Stimulated activated CD8-positive, alpha-beta memory T cell treated with anti-CD3 and anti-CD28 coated beads, Interleukin-15, amount 100 ng/mL, for 24 hours (primary cell): ENCODE measurements at places on chromosomes 2 and 18.

DNA sequence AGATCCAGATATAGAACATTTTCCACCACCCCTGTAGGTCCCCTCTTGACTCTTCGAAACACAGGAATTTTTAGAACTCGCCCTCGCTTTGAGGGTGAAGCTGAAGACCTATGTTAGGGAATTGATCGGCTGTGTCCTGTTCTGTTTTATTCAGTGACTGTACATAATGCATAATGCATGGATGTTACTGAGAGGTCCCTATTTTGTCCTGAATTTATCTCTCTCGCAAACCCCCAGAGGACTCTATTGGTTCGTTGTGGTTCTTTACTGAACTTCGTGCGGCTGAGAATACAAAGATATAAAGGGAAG, 431 bp upstream of the EIF5B start:
- DNase-seq, result no peak

- DNase-seq, result no peak
Measured at GRCh38 chr2:119647440-119648169, 31.4 kb upstream of the TMEM177 start.

DNA sequence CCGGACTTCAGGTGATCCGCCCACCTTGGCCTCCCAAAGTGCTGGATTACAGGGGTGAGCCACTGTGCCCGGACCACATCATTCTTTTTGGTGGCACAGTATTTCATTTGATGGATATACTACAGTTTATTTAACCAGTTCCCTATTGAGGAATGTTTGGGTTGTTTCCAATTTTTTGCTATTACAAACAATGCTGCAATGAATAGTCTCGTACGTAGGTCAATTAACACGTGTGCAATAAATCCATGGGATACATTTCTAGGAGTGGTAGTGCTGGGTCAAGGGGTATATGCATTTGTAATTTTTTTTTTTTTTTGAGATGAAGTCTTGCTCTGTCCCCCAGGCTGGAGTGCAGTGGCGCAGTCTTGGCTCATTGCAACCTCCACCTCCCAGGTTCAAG, 28.4 kb upstream of the XPO1 start:
- DNase-seq, result no peak

GRCh38 chr18:79819064-79819967, 21.6 kb downstream of the KCNG2 start:
- no peak for DNase-seq

GRCh38 chr2:194494401-194494800, 1162.6 kb upstream of the SLC39A10 start:
- no peak for DNase-seq

GRCh38 chr18:37613253-37613565, 47.6 kb upstream of the CELF4 start:
- DNase-seq, result no peak

DNA sequence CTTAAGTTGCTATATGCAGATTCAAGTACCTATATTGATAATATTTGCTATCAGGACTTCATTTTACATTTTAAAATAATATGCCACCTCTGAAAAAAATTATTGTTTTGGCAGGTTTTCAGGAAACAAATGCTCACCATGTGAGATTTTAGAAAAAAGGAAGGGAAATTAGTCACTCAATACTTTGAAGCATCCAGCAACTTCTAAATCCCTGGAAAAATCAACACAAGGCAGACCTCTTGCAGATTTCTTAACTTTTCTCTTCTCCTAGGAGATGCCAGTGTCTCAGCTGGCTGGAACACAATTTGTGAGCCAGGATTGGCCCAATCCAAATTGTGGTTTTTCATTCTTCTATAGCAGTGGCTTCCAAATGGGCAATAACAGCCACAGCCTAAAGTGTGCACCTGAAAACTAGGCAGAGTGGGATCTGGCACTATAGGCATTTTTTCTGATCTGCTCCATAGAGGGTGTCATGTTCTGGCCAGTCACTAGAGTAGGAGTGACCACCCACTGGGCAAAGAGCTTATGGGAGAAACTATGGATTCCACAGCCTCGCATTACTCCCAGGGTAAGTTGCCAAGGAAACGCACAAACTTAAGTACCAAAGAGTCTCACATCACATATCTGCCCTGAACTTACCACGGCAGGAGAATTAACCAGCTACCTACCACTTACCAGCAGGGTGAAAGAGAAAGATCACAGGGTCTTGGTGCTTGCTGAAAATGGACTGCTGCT, 28.1 kb upstream of the THOC1 start:
- DNase-seq, result no peak

DNA sequence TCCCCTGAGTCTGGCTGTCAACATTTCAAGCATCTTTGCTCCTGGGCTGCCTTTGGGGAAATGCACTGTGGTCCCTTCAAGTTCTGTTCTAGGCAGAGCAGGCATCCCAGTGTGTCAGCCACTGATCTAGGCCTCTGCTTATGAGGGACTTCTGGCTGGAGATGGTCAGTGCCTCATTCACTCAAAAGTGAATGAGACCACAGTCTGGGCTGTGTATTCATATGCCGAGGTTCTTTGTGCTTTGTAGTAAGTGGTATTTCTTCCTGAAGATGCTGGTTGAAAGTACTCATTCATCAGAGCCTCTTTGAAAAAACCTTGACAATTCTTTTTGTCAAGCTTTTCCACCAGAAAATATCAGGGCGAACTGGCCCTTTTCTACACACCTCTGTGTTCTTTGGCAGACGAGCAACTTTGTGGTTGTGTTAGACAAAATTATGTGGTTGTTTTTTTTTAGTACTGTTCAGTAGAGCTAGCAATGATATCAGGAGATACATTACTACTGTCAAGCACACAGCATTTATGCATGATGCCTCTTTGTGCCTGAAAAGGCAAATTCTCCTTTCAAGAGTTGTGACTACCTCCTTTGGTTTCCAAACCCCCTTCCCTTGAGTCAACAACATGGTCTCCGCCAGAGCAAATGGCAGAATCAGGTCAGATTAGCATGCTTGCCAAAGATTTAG, 510.9 kb upstream of the NRP2 start:
- no peak for DNase-seq

DNA sequence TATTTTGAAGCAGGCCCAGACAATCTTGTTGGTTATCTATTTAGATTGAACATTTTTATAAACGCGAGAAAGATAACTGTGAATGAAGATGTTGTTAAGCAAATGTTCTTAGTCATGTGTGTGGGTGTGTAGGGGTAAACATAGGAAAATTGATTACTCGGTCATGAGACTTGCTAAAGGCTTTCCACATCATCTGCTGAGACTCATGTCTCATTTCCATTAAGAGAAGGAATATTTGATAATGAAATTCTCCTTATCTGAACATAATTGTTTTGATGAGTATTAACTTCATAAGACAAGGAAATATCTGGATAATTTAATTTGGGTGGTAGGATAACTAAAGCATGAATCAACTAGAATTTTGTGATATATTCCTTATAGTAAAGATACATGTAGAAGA, 19.7 kb downstream of the CCDC102B start:
- no peak for DNase-seq

DNA sequence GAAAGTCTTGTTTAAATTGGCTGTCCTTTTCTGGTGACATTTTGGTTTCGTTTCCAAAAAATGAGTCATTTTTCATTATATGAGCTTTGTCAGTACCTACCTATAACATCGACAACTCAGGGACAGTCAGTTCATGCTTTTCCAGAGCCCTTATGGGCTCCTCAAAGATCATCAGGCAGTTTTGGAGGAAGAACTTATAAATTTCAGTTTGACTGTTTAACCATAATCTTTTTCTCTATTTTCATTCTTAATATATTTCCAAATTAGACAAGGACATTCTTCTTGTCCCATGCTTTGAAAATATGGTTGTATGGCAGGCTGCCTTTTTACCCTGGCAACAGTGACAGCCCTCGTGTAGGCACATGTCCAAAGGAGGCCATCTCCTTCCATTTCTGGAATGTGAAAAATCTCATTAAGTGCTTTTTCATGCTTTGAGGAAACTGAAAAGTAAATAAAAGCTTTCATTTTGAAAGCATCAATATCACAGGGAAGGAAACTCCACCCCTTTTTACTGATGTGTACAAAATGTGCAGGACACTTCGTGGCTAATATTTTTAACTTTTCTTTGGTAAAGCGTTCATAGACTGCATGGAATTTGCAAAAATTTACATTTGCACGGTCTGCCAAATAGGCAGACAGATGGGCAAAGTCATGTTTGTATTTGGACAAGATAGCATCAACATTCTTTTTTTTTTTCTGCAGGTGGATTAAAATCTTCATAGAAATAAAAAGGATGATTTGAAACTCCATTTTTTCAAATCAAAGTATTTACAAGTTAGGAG, 7.2 kb upstream of the PROC start:
- no peak for DNase-seq

DNA sequence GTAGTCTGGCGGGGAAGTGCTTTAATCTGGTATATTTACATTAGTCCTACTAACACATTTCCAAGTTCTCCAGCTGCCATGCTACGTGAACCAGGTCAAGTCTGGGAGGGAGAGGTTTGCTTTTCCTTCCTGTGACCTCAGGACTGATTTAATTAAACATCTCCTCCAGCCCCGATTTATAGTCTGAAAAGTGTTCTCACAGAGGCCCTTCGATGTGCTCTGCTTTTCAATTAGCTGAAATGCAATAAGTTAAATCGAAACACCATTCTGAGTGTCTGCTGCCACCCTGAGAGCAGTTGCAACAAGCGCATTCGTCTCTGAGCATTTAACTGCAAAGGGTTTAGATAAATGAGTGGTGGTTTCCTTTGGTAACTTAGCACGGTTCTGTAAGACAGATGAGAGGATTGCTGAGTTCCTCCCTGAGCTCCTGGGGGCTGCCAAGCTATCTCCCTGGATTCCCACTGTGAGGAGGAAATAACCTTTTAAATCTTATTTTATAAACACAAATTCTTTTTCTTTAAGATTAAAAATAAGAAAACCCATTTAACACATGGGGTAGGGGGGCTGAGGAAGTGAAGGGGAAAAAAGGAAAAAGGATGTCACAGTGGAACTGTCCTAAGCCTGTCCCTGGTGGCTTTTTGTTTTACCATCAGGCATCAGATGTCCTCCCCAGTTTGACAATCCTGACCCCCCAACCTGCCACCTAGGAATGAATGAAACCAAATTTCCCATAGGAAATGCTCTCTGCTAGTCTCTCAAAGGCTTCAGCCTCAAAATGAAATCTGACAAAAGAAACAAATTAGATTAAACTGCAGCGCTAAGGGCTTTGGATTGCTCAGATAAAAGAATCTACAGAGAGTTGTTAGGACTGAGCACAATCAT, 56.5 kb upstream of the CREB1 start:
- DNase-seq, result no peak

DNA sequence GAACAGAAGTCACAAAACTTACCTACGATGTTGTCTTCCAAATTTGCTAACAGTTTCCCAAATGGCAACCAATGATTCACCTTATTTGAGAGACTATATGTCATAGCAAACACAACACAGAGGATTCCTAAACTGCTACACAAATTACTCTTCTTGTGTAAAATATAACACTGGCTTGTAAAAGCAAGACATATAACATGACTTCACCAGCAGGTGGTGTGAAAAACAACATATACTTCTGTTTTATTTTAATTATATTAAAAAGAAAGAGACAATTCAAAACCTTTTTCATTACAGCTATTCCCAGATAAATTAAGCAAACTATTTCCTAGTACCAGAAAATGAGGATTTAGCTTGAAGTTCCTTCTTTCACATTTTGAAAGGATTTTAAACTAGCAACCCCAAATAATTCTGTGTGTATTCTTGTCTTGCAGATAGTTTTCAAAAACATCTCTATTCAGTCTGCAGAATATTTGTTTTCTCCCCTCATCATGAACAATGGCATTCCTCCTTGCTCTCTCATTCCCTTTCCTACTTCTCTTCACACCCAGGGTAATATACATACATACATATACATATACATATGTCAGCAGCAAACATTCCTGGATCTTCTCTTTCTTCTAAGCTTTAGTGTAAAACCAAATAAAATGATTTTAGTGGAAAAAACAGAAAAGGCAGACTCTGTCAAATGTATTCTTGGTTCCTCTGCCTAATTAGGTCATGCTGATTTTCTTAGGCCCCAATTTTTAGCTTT, 62.1 kb downstream of the SCN3A start:
- DNase-seq, result no peak

- DNase-seq, result no peak
Measured at GRCh38 chr18:43751835-43752234, 474.5 kb upstream of the SYT4 start.

GRCh38 chr2:220775856-220776488, 796.1 kb downstream of the EPHA4 start:
- DNase-seq, result no peak

GRCh38 chr18:78643004-78643403, 336.6 kb upstream of the SALL3 start:
- DNase-seq, result no peak

GRCh38 chr2:109164739-109165221, 35.8 kb downstream of the SH3RF3 start:
- DNase-seq, result no peak

GRCh38 chr2:202006301-202006700, 27.4 kb upstream of the FZD7 start:
- DNase-seq, result no peak

GRCh38 chr2:69080071-69080470, 67.1 kb downstream of the ANTXR1 start:
- DNase-seq, result no peak

DNA sequence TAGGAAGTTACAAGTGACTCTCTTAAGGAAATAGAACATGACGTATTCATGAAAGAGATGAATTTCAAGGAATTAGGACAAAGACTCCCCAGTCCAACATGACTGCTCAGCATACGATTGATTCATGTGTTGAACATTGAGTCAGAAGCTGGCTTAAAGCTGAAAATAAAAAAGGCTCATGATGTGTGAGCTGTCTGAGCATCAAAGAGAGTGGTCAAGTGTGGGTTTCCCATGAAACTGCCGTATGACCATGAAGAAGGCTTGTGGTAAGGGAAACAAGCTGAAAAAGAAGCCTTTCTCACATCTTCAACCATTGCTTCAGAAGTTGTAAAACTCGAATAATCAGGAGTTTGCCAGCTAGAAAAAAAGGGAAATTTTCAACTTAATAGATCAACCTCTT, 201.9 kb upstream of the APCDD1 start:
- no peak for DNase-seq

DNA sequence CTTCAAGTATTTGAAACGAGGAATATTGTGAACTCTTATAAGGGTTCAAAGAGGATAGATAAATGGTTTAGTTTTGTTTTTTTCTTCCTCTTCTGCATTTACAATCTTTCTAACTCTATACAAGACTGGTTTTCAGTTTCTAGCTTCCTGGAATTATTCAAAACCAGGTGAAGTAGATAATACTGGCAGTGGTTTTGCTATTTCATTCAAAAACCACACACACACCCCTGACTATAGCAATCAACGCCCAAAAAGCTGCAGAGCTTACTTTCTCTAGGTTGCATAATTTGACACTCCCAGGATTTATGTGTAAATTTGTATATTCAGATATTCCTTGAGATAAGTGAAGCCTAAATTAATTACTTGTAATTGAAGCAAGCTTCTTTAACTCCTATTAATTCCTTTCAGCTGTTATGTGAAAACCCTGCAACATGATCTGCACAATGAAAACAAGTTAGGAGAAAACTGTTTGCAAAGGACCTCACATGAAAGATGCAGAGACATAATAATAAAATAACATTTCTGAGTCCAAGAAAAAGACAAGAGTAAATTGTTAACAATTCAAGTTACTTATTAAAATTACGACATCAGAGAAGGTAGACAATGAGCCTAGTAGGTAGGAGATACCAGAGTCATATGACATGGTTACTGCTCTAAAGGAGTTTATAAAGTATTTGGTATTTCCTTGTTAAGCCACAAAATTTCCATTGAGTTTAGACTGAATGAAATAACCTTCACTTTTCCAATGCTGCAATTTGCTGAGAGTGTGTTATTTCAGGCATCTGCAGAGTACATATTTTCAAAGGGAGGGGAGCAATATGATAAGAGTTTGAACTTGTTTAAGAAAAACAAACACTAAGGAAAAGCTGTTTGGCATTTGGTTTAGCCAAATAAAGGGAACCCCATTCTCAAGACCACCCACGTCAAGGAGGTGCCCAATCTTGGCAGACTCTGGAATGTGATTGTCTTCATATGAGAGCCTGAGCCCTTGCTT, 1.6 kb upstream of the NFE2L2 start:
- no peak for DNase-seq
